GOT3 (cell line): ENCODE measurements at places on chromosomes 2 and 18.
A peak's percentile ranks its signal among the peaks of the same experiment; 100 is the strongest.

GRCh38 chr2:21924640-21925285 is 801.0 kb downstream of the TDRD15 start:
- no peak for DNase-seq

- DNase-seq, result no peak
Observed at GRCh38 chr2:152280780-152281179, 54.2 kb upstream of the FMNL2 start.

- no peak for DNase-seq
Observed at GRCh38 chr2:44120428-44120827, 48.2 kb upstream of the PPM1B start.

GRCh38 chr2:25032094-25032493 is 9.8 kb upstream of the EFR3B start:
- no peak for DNase-seq

GRCh38 chr18:3345885-3346284 is 84.0 kb downstream of the MYL12B start:
- no peak for DNase-seq

GRCh38 chr2:84959566-84960506 is 11.1 kb upstream of the KCMF1 start:
- no peak for DNase-seq

GRCh38 chr2:31813016-31813415 is 197.8 kb downstream of the MEMO1 start:
- DNase-seq, result no peak

DNA sequence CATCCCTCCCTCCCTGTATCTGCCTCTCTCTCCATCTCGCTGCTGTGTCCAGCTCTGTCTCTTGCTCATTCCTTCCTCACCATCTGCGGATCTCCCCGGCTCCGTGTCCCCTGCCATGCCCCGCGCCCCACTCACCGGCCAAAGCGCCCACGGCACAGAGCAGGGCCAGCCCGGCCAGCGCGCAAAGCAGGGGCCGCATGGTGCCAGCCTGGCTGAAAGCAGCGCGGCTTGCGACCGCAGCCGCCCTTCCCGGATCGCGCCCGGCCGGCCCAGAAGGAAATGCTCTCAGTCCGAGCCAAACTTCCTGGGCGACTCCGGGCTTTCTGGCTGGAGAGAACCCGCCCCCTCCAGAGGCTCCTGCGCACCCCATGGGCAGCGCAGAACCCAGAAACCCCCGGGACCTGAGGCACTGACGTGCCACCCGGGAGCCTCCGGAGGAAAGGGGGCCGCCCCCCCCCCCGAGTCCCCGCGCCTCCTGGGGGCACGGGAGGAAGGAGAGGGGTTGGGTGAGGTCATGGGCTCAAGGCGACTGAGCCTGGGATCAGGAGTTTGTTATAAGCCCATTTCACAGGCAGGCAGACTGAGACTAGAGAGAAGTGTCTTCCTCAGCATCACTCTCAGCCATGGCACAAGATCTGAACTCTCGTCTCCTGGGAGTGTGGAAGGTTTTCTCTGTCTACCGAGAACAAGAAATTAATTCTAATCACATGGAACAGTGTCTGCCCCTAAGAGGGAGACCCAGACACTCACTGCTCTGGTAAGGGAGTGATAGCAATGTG is 45.2 kb upstream of the RAB6C start:
- no peak for DNase-seq

DNA sequence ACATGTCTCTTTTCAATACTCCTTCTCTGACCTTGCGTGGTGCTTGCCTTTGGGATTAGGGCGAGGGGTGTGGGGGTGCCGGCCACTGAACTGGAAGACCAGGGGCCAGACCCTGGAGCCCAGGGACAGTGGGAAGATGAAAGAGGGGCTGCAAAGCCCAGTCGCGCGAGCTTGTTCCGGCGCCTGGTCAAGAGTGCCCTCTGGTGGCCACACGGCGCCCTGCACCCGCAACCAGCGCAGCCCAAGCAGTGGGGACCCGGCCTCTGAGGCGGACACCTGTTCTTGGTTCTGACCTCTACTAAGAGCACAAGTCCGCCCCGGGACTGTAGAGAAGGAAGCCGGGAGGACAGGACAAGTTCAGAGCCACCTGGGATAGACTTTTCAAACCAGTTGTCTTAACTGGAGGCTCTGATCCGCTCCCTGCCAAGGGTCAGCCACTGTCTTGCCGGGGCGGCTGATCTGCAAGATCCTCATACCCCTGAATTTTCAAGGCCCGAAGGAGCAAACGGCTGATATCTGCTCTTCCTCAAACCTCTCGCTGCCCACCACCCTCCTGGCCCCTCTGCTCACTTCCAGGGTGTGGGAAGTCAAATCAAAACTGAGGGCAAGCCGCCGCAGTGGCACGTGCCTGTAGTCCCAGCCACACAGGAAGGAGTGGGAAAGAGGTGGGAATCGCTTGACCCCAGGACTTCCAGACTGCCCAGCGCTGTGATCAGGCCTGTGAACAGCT is 14.9 kb upstream of the MSH6 start:
- DNase-seq, result peak; percentile 41

DNA sequence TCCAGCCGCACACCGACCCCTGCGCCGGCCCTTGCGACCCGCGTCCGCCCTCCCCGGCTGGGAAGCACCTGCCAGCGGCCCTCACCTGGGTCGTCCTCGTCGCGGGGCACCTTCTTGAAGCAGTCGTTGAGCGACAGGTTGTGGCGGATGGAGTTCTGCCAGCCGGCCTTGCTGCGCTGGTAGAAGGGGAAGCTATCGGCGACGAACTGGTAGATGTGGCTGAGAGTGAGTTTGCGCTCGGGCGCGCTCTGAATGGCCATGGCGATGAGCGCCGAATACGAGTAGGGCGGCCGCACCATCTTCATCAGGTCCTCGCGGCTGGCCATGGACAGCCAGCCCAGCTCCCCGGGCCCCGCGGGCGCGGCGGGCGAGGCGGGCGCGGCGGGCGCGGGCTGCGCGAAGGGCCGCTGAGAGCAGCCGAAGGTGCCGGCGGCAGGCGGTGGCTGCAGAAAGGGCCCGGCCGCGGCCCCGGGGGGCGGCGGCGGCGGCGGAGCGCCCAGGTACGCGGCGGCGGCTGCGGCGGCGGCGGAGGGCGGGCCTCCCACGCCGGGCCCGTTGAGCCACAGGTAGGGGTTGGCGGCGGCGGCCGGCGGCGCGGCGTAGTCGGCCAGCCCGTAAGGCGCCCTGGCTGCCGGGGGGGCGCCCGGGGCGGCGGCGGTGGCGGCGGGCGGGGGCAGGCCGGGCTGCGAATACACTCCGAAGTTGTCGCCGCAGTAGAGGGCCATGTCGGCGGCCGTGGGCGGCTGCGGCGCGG is 505 bp downstream of the FOXI3 start:
- DNase-seq, result no peak

DNA sequence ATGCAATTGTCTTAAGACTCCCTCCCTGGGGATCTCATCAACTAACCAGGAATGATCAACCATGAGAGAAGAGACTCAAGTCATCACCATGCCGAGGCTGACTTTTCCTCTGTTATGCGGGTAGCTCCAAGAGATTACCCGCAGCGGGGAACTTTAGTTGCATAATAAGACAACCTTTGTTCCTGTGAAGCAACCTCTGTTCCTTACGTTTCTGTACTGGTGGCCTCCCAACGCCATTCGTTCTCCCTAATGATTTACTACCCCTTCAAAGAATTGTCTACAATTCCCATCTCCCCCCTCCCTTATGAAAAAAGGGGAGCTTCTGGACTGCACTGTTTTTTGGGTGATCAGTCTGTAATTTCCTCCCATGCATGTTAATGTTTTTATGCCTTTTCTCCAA is 66.1 kb upstream of the LRPPRC start:
- DNase-seq, result no peak

GRCh38 chr2:235168174-235168979 is 216.6 kb downstream of the SH3BP4 start:
- DNase-seq, result no peak

DNA sequence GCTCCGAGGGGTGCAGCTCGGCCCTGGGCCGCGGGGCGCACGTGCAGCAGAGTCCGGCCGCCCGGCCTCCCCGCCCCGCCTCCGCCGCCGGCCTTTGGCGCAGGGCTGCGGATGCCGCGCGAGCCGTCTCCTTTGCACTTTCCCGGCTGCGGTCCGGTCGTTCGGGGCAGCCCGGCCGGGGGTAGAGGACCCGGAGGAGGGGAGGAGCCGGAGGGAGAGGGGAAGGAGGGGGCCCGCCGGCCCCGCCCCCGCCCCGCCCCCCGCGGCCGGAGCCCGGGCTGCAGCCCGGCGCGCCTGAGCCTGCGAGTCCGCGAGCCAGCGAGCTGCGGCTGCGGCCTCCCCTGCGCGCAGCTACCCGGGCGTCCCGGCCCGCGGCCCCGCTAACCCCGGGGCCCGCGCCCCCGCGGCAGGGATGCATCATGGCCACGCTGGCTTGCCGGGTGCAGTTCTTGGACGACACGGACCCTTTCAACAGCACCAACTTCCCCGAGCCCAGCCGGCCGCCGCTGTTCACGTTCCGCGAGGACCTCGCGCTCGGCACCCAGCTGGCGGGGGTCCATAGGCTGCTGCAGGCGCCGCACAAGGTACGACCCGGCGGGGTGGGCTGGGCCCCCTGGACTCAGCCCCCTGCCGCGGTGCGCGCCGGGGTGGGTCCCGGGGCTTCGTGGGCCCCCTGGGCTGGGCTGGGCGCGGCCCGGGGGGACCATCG is at the start of gene FHOD3:
TSS of gene FHOD3 (plus strand) at position 297 of the 709 bp plus-strand sequence. CDS start at position 420, 123 bp downstream.
- DNase-seq, result peak; percentile 3

GRCh38 chr2:42223067-42223854 is 54.1 kb downstream of the EML4 start:
- no peak for DNase-seq

DNA sequence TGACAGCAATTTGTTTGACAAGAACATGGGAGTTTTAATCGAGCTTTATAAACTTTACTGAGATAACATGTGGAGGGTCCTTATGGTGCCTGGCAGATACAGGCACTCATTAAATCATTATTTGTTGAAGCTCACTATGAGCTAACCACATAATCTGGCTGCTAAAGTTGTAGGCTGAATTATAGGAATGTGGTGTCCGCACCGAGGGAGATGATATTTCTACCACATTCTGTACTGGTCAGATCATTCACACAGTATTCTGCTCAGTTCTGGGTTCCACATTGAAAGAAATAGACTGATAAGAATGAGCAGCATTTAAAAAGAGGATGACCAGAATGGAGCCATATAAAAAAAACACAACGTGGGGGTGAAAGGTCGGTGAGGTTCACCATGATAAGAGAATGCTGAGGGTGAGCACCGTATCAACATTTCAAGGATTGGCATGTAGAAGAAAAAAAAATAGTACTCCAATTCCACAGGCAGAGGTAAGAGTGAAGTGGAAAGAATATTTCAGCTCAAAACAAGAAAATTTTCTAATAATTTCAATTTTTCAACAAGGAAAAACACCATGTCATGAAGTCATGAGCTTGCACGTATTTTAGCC is 54.4 kb downstream of the TMEFF2 start:
- DNase-seq, result no peak

GRCh38 chr2:207770602-207771404 is 1.1 kb upstream of the FZD5 start:
- DNase-seq, result no peak
